ENCODE measurements at places on chromosomes 5 and 9. TPM values are rescaled to one million over a fixed set of nuclear protein-coding genes. Genes with fewer than 3 reads are reported as not detected.
A peak's percentile ranks its signal among the peaks of the same experiment; 100 is the strongest.

Gene OTP
- total RNA-seq, result not detected

Gene SPINK5
- total RNA-seq, result 0.47 TPM

Gene ANKRD31
- total RNA-seq, result 0.11 TPM

Gene GCNT4
- 0.27 TPM for total RNA-seq

Gene PCDHB8
- 2.1 TPM for total RNA-seq

- H3K36me3 ChIP-seq, result no peaks in the 10 kb centered on the region
- H3K4me1 ChIP-seq, result peaks cover 7% of the 10 kb centered on the region
- no peak overlapping the region for H3K4me3 ChIP-seq
- DNase-seq, result no peak
Measured at GRCh38 chr9:115444959-115445358, 327.0 kb upstream of the TNC start.

Gene PCDHGB1
- total RNA-seq, result 5.7 TPM

Gene AMBP
- total RNA-seq, result not detected

Gene GFI1B
- 0.27 TPM for total RNA-seq

Gene PLAA
- 32.3 TPM for total RNA-seq

Gene TMEM174
- total RNA-seq, result not detected

Gene C9orf43
- total RNA-seq, result 0.14 TPM

DNA sequence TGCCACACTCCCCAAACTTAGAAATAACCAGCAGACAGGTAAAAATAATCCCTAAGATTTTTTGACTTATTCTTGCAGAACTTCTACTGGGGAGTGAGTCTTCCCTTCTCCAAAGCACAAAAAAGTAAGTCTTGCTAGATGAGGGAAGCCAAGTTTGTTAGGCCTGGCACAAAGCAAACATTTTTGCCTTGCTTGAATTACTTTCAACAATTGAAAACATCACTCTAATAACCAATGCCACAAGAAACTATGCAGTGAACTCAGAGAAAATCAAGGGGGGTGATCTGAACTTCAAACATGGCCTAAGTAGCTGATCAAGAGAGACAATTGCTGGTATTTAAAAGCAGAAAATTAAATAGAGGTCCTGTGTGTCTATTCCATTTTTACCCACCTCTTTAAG, 123.6 kb upstream of the SLC1A3 start:
- no peak overlapping the region for H3K27ac ChIP-seq
- H3K4me1 ChIP-seq, result no peaks in the 10 kb centered on the region
- DNase-seq, result no peak
- H3K36me3 ChIP-seq, result no peaks in the 10 kb centered on the region
- no peak overlapping the region for H3K4me3 ChIP-seq

Gene F12
- not detected for total RNA-seq

Gene PCDHB3
- total RNA-seq, result 0.77 TPM

GRCh38 chr5:132271251-132272246, 14.1 kb downstream of the PDLIM4 start:
- no peaks in the 10 kb centered on the region for H3K27me3 ChIP-seq
- peaks cover 12% of the 10 kb centered on the region for H3K4me1 ChIP-seq
- no peaks in the 10 kb centered on the region for H3K36me3 ChIP-seq
- peak overlapping the region; percentile 15 for H3K4me3 ChIP-seq

Gene SHISAL2B
- not detected for total RNA-seq

DNA sequence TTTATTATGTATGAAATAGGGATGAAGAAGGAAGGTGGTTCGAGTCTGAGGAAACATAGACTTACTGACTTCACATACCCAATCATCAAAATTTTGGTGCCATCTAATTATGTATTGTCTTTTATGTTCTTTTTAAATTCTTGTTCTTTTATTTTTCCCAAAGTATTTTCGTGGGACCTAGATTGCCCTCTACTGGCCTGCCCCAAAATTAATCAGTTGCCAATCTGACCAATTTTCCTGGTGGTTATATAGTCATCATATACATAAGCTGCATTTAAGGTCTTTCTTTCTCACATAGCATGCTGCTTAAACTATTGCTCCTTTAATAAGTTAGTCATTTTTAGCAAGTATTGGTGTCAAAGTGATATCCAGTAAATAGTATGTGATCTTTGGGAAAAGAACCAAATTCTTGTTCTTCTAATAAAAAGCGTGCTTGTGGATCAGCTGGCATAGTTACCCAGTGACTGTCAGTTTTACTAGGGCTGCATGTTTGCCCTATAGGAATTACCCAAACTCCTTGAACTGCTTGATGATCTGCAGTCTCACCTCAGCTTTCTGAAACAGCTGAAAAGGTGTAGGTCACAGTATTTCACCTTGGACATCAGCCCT, 223.5 kb downstream of the SH3GL2 start:
- H3K4me3 ChIP-seq, result no peak overlapping the region
- H3K27ac ChIP-seq, result no peak overlapping the region

DNA sequence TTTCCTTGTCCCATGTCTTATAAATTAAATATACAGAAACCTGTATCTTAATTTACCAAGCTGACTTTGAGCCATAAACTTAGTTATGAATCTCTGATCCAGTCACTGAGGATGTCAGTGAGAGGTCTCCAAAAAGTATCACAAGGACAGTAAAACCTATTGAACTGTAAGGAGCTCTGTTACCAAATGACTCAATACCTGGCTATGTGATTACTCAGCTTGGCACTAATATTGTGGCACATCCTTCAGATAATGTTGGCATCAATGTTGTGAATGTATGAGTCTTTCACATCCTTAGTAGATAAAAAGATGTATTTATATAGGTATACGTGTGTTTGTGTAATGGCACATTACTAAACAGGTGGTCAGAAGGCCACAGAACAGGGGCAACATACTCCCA, 18.0 kb upstream of the CAPSL start:
- peaks cover 53% of the 10 kb centered on the region for H3K27me3 ChIP-seq
- no peak overlapping the region for H3K27ac ChIP-seq
- no peak overlapping the region for H3K4me3 ChIP-seq
- no peaks in the 10 kb centered on the region for H3K36me3 ChIP-seq

DNA sequence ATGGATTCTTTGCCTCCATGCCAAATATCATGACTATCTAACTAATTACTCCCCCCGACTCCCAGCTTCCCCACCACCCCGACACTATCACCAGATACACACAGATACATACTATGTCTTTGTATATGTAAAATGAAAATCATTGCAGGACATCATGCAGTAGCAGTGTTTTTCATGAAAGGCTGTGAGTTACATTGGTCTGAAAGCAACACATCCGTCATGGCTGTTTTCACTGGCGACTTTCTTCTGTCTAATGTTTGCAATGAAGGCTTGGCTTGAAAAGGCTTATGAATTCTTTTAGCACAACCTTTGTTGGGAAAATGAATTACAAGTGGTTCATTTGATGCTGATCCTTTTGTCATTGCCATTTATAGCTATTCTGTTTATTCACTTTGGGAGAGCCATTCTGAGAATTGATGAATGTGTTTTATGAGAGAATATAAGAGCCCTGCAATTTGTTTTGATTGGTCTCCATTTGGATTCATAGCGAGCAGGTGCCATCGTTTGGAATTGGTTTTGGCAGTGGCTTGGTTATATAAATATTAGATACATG, 103.4 kb downstream of the PIP5K1B start:
- no peaks in the 10 kb centered on the region for H3K27me3 ChIP-seq
- H3K4me1 ChIP-seq, result peaks cover 84% of the 10 kb centered on the region
- H3K36me3 ChIP-seq, result no peaks in the 10 kb centered on the region
- no peak overlapping the region for H3K4me3 ChIP-seq

Gene MOB3B
- 2.1 TPM for total RNA-seq

GRCh38 chr9:34823778-34824177, 113.8 kb upstream of the CCL21 start:
- H3K36me3 ChIP-seq, result no peaks in the 10 kb centered on the region
- H3K27me3 ChIP-seq, result peaks cover 20% of the 10 kb centered on the region
- DNase-seq, result no peak
- no peak overlapping the region for H3K27ac ChIP-seq
- no peaks in the 10 kb centered on the region for H3K4me1 ChIP-seq

Gene CEL
- 1.9 TPM for total RNA-seq

DNA sequence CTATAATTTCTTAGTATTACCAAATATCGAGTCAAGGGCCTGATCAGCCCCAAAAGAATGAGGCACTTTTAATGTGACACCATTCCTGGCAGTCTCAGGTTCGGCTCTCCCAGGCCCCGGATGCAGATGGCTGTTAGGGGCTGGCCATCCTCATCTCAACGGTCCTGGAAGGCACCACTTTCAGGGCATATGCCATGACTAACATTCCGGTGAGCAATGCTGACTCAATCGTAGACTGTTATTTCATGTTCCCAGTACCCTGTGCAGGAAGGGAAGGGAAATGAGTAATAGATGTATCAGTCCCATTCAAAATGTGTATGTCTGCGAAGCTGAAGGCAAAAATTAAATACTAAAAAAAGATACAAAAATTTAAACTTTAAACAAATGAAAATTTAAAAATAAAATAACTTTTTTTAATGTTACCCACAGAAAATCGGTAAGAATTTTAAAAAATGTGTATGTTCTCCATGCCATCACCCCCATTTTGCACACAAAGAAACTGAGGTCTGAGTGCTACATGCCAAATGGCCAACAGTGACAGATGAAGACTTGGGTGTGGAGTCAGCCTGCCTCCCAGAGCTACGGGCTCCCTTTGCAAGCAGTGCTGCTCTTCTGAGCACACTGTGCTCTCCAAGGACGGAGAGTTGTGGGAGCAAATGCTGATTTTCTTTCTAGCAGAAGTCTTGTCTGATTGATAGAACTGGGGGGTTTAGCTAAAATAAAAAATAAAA, 79.0 kb downstream of the GLDC start:
- no peak for DNase-seq
- H3K27ac ChIP-seq, result no peak overlapping the region
- H3K36me3 ChIP-seq, result no peaks in the 10 kb centered on the region
- H3K27me3 ChIP-seq, result peaks cover 26% of the 10 kb centered on the region
- H3K4me3 ChIP-seq, result no peak overlapping the region

GRCh38 chr5:95812074-95812471, 10.5 kb downstream of the GLRX start:
- peaks cover 88% of the 10 kb centered on the region for H3K4me1 ChIP-seq
- DNase-seq, result no peak
- H3K27me3 ChIP-seq, result no peaks in the 10 kb centered on the region
- H3K36me3 ChIP-seq, result peaks cover 40% of the 10 kb centered on the region
- H3K4me3 ChIP-seq, result no peak overlapping the region
- peak overlapping the region; percentile 91 for H3K27ac ChIP-seq

DNA sequence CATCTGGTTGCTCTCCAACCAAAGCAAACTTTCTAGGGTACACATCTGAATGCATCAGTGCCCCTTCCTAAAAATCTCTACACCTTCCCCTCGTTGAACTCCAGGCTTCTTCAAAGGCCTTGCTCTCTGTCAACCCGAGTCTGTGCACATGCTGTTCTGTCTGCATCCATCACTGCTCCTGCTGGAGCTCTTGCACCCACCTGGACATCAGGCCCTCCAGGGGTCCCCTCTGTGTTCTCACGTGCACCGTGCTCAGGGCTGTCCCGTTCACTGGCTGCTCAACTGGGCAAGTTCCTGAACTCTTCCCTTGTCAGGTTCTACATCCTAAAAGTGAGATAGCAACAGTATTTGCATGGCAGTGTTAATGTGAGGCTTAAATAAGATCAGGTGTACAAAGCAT, 62.7 kb upstream of the ANGPTL2 start:
- H3K4me3 ChIP-seq, result no peak overlapping the region
- peaks cover 80% of the 10 kb centered on the region for H3K4me1 ChIP-seq
- H3K36me3 ChIP-seq, result no peaks in the 10 kb centered on the region
- no peaks in the 10 kb centered on the region for H3K27me3 ChIP-seq
- H3K27ac ChIP-seq, result peak overlapping the region; percentile 95
- DNase-seq, result no peak

Gene SNCAIP
- 1.4 TPM for total RNA-seq

GRCh38 chr5:179355976-179356974, 11.0 kb upstream of the ADAMTS2 start:
- H3K27me3 ChIP-seq, result peaks cover 23% of the 10 kb centered on the region
- no peak overlapping the region for H3K4me3 ChIP-seq
- H3K27ac ChIP-seq, result peak overlapping the region; percentile 70
- no peaks in the 10 kb centered on the region for H3K36me3 ChIP-seq
- no peak for DNase-seq

Gene PCDHB6
- 0.14 TPM for total RNA-seq
